AG08396 (cell line): ENCODE measurements at places on chromosomes 1 and 21.

GRCh38 chr21:39009587-39010225 is 173.5 kb downstream of the PSMG1 start:
- DNase-seq: no peak

DNA sequence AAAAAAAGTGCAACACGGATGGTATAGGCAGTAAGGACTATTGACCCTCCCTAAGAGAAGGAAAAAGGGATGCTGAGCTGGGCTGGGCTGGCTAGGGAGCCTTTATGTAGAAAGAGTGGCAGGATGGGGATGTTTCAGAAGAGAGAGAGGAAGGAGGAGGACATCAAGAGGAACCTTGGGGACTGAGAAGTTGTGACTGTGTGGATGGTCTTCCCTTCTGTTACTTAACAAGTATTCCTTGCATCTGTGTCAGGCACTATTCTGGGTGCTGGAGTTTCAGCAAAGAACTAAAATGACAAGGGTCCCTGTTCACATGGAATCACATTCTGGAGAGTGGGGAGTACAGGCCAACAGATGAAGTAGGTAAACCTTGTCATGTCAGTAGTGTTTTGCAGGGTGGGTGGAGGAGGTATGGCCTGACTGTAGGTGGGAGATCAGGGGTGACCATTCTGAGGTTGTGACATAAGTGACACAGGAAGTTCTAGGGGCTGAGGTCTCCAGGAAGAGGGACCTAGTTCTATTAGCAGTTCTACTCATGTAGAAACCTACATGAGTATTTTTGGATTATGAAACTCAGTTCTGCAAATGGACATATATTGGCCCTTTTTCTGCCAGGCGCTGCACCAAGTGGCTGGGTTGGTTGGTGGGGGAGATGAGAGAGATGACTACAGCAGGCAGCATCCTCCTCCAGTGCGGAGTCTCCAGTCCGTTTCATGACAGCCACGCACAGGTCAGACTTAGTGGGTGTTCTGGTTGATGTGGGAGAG is 53.8 kb downstream of the PRDM2 start:
- no peak for DNase-seq

GRCh38 chr1:4053774-4054173 is 153.7 kb upstream of the C1orf174 start:
- no peak for DNase-seq

DNA sequence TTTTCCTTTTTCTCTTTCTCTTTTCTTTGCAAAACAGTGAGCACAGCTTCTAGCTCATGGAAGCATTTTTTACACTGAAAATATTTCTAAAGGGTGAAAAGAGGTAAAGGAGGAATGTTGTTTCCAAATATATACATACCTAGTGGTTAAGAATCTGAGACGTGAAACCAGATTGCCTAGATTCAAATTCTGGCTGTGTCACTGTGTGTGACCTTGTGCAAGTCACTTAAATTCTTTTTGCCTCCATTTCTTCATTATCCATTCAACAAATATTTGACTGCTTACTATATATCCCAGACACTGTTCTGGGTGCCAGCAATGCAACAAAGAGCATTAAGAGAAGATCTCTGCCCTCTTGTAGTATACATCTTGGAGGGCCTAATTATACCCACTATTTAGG is 53.3 kb downstream of the ZFYVE9 start:
- peak; percentile 5 for DNase-seq

DNA sequence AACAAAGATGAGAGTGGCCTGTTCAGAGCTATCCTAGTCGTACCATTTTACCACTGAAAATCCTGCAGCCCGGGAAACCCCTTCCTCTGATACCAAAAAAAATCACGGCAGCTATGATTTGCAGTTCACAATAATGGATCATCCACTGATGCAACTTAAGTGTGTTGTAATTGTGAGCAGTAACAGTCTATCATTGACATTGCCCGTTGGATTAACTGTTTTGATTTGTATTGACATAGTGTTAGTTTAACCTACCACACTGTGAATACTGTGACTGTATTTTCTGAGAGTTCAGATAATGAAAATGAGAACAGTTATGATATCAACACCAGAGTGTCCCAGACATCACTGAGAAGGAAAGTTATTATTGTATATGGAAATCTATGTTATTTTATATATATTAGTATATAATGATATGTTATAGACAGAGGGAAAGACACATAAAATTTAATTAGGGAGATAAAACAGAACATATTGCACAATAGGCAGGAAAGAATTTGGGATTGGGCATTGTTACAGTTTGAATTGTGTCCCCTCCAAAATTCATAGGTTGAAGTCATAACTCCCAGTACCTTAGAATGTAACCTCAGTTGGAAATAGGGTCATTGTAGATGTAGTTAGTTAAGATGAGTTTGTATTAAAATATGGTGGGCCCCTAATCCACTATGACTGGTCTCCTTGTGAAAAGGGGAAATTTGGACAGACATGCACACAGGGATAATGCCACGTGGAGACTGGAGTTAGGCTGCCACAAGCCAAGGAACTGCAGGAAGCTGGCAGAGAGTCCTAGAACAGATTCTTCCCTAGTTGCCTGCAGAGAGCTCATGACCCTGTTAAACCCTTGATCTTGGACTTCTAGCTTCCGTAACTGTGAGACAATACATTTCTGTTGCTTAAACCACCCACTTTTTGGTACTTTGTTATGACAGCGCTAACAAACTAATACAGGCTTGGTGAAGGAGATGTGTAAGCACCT is 54.4 kb downstream of the TLCD4 start:
- DNase-seq: no peak

GRCh38 chr1:180530501-180530900 is 28.1 kb upstream of the ACBD6 start:
- DNase-seq: peak; percentile 14

DNA sequence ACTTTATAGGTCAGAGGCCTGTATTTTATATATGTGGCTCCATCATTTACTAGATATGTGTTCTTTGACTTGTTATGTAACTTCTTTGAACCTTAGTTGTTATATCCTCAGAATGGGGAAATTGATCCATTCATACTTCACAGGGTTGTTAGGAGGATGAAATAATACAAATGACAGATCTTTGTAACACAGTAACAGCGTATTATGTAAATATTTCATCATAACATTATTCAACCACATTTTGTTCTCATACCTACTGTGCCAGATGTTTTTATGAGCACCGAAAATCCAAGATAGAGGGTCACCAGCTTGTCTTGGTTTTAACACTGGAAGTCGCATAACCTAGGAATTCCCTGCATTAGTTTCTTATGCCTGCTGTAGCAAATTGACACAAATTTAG is 3.3 kb downstream of the SUCO start:
- DNase-seq: no peak
